ENCODE measurements at places on chromosomes 6 and 20.

DNA sequence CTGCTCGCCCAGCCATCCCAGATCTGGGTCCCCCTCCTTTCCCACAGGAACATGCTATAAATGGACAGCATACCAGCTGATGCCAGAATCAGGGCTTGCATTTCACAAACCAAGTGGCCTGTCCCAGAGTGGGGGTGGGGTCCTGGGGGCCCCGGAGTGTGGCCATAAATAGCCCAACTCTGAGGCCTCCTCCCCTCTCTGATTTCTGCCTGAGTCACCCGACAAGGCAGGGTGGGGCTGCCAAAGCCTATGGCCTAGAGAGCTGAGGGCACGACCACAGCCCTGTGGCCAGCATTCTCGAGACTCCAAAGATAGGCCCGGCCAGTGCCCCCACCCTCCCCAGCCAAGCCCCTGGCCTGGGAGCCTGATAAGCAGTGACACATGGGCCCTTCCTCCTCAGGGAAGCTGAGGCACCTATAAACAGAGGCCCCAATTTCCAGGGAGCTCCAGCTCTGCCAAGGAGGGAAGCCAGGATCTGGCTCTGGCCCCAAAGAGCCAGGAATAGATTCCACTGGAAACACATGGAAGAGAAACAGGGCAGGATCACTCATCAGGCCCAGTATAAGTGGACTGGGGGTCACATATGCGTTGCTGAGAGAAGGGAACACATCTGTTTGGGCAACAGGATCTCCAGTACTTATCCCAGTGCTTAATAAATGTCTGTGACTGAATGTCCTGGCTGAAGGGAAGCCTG is 20.3 kb downstream of the SNTA1 start:
- no peak for DNase-seq

GRCh38 chr6:148779142-148779562 is 32.3 kb downstream of the UST start:
- no peak for DNase-seq

DNA sequence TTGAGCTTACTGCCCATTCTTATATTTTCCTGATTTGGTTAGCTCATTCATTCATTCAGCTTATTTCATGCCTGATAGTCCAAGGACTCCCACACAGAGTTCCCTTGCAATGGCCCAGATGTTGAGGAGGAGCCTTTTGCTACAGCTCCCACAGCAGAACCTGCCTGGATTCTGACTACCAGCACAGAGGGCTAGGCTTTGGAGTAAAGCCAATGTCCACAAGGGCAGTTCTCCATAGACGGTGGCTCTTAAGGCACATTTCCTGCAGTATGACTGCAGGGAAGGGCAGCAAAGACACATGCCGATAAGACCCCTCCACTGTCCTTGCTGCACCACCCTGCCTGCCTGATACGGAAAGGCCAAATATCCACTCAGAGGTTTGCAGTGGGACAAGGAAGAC is 112.3 kb upstream of the SYNDIG1 start:
- no peak for DNase-seq

- no peak for DNase-seq
Measured at GRCh38 chr6:9515633-9516606, 899.0 kb downstream of the TFAP2A start.

- no peak for DNase-seq
Measured at GRCh38 chr6:41464481-41464880, 81.7 kb upstream of the FOXP4 start.

- DNase-seq, result no peak
Measured at GRCh38 chr20:37144856-37145404, 34.2 kb upstream of the RPN2 start.

Data from Panc1 (cell line).